Heart right ventricle (tissue), 16 donors: ENCODE measurements at places on chromosomes 1 and 21. TPM values are rescaled to one million over a fixed set of nuclear protein-coding genes. Genes with fewer than 3 reads are reported as not detected.
A peak's percentile ranks its signal among the peaks of the same experiment; 100 is the strongest.

GRCh38 chr1:184504040-184504954, 117.5 kb downstream of the C1orf21 start:
- no peak for DNase-seq

DNA sequence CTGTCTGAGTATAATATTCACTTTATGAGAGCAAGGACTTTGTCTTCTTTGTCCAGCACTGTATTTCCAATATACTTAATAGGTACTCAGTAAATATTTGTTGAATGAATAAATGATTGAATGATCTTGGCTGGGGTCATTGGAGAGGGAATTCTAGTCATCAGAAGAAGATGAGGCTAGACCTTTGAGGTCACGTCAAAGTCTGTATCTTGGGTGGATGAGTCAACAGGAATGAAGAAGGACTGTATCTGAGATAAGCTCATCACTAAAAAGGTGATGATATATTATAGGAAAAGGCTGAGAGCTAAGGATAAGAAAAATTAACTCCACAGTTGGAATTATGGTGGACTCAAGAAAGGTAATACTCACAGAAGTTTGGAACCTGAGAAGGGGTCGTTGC, 125.1 kb upstream of the MAGI3 start:
- no peak for DNase-seq

DNA sequence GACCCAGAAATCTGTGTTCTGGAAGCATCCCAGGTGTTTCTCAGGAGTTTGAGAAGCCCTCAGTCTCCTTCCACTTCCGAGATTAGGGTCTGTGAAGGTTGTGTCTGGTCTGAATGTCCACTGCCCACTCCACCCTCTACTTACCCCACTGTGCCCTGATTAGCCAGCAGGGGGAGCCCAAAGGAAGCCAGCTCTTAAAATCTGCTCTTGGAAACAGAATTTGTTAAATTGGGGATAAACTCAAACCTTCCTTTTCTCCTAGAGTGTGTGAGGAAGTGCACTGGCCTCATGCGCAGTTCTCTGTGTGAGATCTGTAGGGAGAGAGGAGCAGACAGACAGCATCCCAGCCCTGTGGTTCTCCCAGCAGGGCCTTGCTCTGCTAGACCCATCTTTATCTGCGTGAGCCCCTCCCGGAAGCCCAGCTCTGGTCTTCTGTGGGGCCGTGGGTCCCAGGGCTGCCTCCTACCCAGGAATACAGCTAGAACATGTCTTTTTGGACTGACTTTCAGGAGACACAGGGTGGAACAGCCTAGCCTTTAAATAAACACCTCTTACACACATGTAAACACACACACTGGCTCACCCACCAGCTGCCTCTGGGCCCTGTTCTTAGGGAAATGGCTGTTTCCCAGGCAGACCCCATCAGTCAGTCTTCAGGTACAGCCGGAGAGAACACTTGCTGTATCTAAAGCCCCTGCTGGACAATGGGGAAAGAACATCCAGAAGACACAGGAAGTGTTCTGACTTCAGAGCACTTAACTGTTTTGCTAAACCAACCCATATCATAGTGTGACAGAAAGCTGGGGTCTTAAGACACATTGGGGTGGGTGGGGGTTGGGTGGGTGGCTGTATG, 52.2 kb downstream of the SMYD2 start:
- peak; percentile 44 for DNase-seq

- no peak for DNase-seq
These were observed 30.2 kb downstream of the PRDX6 start for GRCh38 chr1:173507205-173507846.

DNA sequence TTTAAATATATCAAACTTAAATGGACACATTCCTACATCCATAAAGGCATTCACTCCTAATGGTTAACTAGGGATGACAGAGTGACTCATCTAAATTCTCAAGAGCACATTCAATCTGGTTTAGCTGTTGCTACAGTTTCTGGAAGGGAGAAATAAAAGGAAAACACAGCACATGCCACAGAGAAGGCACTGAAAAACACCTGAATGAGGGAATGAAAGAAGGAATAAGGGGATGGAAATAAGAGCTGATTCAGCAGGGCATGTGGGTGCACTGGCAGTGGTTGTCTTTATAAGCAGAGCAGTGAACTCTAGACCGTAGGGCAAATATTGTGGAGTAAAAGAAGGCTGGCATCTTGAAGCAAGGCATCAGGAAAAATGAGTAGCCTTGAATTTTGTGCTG, 79.3 kb downstream of the LHX4 start:
- DNase-seq, result no peak

DNA sequence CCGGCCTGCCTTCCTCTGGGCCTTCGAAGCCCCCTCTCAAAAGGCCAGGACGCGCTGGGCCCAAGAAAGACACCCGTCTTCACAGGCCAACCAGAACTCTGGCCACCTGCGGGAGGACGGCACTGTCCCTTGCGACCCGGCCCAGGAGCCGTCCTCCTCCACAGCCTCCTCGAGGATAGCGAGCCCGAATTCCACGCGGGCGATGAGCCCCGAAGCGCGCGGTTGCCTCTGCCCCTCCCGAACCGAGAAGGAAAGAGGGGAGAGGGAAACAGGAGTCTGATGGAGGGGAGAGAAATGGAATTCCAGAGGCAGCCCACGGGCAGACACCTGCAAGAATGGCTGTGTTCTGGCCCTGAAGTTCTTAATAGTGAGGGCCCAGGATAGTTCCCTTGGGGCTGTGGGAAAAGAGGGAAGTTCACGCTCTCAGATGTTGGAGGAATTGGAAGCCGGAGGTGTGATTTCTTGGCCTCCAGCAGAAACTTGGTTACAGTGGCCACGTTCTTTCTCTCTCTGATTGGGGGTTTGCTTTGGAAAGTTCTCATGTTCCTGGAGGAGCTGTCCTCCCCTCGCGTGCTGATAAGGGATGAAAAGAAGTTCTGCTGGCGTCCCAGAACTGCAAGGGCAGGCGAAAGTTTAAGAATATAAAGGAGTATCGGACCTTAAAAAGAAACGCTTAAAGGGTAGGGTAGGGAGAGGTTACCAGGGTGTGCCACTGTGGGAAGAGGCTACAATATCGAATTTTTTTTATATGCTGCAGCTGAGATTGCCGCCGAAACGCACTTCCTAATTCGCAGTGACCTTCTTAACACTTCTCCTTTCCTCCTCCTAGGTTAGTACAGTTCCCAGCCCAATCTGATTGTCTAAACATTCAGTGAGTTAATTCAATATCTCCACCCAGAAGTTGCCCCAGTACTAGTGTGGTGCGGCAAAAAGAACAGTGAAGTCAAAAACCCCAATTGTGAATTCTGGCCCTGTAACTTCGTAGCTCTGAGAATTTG, 5.8 kb upstream of the SLC44A5 start:
- peak; percentile 4 for DNase-seq

DNA sequence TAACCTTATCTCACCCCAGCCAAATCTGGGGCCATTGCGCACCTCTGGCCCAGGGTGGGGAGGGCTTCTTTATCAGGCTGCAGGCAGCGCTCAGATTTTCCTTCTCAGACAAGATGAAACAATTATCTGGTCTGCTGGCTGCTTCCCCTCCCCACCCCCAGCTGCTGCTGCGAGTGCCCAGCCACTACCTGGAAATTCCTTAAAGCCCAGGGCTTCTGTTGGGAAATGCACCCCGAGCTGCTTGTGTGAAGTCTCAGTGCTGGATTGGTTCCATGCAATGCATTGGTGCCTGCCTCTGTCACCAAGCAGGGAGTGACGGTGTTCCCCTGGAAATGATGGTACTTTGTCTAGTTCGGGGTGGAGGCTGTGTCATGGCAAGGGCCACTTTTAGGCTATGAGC, 18.5 kb upstream of the ACTL8 start:
- DNase-seq, result no peak

- no peak for DNase-seq
These were observed 150.3 kb downstream of the DMRTA2 start for GRCh38 chr1:50272912-50273311.

GRCh38 chr1:59541891-59542290, 245.0 kb downstream of the FGGY start:
- no peak for DNase-seq

GRCh38 chr1:234929369-234929768, 199.3 kb downstream of the TOMM20 start:
- DNase-seq, result no peak

DNA sequence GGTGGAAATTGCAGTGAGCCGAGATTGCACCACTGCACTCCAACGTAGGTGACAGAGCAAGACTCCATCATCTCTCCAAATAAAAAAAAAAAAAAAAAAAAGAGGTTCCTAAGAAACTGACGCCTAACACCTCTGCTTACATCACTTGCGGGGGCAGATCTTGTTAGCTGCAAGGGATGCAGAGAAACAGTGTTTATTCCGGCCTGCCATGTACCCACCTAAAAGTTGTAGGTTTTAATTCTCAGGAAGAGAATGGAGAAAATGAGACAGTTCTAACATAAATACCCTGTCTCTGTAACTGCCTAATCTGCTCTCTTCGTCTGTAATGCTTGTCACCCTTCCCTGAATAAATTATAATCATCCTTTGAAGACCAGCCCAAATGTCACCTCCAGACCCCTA, 9.0 kb upstream of the SRSF4 start:
- DNase-seq, result no peak

DNA sequence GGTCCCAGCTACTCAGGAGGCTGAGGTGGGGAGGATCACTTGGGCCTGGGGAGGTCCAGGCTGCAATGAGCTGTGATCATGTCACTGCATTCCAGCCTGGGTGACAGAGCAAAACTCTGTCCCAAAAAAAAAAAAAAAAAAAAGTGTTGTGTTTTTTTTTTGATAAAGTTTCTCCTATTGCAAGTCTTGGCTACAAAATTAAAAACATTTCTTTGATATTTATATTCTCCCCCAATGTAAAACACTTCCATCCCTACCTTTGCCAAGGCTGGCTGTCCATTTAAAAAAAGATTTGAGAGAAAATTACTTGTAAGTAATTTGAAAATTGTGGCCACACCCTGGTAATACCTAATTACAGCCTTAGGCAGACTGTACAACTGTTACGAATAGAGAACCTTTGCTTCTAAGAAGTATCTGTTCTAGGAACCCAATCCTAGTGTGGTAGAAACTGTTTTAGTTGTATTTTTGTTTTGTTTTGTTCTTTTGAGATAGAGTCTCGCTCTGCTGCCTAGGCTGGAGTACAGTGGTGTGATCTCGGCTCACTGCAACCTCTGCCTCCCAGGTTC, 11.2 kb downstream of the ZNF436 start:
- DNase-seq, result no peak

DNA sequence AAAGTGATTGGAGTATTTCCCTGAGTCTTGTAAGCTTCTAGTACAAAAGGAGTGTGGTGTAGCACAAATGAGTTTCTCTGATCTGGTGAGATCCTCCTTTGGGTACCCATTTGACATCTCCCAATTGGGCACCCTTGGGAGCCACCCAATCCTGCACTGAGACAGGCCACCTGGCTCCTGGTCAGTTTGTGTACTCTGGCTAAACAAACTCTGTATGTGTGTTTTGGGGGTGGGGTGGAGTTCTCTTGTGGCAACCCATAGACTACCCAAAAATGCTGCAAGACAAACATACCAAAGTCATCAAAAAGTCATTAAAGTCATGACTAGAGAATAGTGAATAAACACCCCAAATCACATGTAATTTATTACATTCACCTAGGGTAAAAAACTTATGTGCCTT, 8.4 kb upstream of the HIVEP3 start:
- no peak for DNase-seq

DNA sequence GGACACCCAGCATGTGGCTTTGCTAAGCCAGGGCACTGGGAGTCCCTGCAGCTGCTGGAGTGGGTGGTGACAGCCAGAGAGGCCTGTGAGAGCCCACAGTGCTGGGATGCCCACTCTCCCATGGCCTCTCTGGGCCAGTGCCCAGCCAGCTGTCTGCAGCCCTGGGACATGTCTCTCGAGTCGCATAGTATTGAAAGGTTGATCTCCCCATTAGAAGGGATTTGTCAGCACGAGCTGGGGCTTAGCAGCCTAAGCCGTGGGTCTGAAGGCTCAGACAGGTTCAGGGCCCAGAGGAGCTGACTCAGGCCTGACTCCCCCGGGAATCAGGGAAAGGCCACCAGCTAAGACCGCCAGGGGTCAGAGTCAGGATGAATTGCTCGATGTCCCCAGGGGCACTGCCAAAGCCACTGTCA, 53.5 kb downstream of the FOXD2 start:
- no peak for DNase-seq

DNA sequence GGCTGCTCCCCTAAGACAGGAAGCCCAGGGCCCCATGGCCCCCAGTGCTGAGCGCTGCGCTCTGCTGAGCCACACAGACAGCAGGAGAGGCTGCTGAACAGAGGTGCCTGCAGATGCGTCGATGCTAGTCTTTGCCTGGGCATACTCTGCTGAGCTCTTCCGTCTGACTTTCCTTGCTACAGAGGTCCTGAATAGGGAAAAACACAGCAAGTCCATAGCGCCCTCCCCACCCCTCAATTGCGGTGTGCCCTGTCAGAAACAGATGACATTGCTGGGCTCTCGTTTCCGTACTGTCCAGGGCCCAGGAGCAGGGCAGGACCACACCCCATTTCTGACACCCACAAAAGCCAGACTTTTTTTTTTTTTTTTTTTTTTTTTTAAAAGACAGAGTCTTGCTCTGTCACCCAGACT, 252.5 kb downstream of the SDCCAG8 start:
- DNase-seq, result no peak

DNA sequence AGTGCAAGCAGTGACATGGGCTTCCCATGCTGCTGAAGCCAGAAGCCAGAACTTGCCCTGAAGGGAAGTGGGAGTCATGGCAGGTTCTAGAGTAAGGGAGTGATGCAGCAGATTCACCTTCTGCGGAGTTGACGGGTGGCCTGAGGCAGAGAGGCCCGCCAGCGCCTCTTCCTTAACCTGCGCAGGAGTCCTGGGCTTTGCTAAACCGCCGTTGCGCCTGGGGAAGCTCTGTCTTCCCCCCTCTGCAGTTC, 67.3 kb downstream of the OBSCN start:
- no peak for DNase-seq

GRCh38 chr1:208421486-208421885, 177.3 kb upstream of the PLXNA2 start:
- DNase-seq, result no peak

- DNase-seq, result no peak
These were observed 626.5 kb downstream of the PTPRC start for GRCh38 chr1:199265319-199265718.

DNA sequence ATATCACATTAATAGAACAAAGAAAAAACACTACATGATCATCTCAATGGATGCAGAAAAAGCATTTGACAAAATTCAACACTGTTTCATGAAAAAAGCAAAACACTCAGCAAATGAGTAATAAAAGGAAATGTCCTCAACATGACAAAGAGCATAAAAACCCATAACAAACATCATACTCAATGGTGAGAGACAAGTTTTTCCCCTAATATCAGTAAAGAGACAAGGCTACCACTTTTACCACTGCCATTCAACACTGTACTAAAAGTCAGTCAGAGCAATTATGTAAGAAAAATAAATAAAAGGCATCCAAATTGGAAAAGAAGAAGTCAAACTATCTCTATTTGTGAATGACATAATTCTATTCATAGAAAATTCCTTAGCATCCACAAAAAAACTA, 64.3 kb downstream of the ZNF644 start:
- DNase-seq, result no peak

- DNase-seq, result no peak
These were observed 1.0 kb downstream of the KCNK1 start for GRCh38 chr1:233614743-233615521.

GRCh38 chr1:98963064-98963758, 41.5 kb downstream of the PLPPR5 start:
- no peak for DNase-seq

Gene SPRR2E
- not detected for polyA plus RNA-seq

Gene LRRC3
- 1.2 TPM for polyA plus RNA-seq

Gene HRNR
- 0.07 TPM for polyA plus RNA-seq

Gene NR5A2
- polyA plus RNA-seq, result 0.52 TPM

Gene DMBX1
- not detected for polyA plus RNA-seq

Gene CCT3
- polyA plus RNA-seq, result 212 TPM

Gene SDC3
- polyA plus RNA-seq, result 13.1 TPM

Gene GPR52
- 0.29 TPM for polyA plus RNA-seq

Gene DMRTB1
- polyA plus RNA-seq, result not detected

Gene LHX8
- polyA plus RNA-seq, result not detected

Gene GBP2
- 51.7 TPM for polyA plus RNA-seq
